HFFc6 (cell line): ENCODE measurements at places on chromosomes 6 and 20. TPM values are rescaled to one million over a fixed set of nuclear protein-coding genes. Genes with fewer than 3 reads are reported as not detected.

ZHX3 gene
- total RNA-seq, result 80.1 to 83.3 TPM (median 83.0 TPM) in 3 replicates

- no peak for DNase-seq
Measured at GRCh38 chr6:136539967-136540652, 10.1 kb downstream of the MAP7 start.

DNA sequence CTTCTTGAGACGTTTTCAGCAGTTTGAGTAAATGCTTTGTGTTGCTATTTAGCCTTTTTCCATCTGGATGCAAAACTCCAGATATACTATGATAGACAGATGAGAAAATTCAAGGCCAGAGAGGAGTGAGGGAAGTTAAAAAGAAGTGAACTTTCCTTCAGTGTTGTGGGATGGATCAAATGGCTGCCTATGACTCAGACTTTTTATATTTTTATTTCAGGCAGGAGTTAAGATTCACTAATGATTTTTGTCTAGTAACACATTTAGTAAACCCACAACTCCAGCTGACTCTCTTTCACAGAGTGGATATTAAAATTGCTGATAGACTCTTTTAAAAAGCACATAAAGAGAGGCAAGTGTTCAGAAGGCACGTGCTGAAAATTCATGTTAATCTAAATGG lies 23.2 kb upstream of the PTCHD4 start:
- no peak for DNase-seq

IPCEF1 gene
- total RNA-seq, result not detected in 3 replicates

RPS10 gene
- 1,585 to 1,986 TPM (median 1,676 TPM) in 3 replicates for total RNA-seq

GRCh38 chr6:105389543-105389942 lies 13.3 kb downstream of the PREP start:
- no peak for DNase-seq

ANGPT4 gene
- total RNA-seq, result not detected in 2 replicates

GRCh38 chr20:59648466-59649070 lies 44.2 kb downstream of the PHACTR3 start:
- DNase-seq, result no peak

GTSF1L gene
- not detected in 3 replicates for total RNA-seq

- no peak for DNase-seq
Measured at GRCh38 chr6:121319603-121320002, 14.7 kb downstream of the TBC1D32 start.

DNA sequence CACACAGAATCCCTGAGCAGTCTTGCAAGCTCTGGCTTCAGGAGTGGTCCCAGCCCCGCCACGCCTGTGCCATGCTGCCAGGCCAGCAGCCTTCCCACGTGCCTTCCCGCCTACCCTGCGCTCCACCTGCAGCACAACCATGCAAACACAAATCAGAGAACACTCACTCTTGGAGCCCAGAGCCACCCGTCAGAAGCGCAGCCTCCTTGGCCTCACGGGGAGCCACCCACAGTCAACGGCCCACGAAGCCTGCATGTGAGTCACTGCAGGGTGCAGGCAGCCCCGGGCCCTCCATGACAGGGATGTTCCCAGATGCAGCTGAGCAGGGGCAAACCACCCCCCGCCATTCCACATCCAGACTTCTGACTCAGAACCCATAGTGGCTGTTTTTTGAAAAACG lies 217.0 kb downstream of the DLL1 start:
- DNase-seq, result no peak

SLC22A3 gene
- total RNA-seq, result not detected in 2 replicates

TRIM40 gene
- not detected in 3 replicates for total RNA-seq

DNA sequence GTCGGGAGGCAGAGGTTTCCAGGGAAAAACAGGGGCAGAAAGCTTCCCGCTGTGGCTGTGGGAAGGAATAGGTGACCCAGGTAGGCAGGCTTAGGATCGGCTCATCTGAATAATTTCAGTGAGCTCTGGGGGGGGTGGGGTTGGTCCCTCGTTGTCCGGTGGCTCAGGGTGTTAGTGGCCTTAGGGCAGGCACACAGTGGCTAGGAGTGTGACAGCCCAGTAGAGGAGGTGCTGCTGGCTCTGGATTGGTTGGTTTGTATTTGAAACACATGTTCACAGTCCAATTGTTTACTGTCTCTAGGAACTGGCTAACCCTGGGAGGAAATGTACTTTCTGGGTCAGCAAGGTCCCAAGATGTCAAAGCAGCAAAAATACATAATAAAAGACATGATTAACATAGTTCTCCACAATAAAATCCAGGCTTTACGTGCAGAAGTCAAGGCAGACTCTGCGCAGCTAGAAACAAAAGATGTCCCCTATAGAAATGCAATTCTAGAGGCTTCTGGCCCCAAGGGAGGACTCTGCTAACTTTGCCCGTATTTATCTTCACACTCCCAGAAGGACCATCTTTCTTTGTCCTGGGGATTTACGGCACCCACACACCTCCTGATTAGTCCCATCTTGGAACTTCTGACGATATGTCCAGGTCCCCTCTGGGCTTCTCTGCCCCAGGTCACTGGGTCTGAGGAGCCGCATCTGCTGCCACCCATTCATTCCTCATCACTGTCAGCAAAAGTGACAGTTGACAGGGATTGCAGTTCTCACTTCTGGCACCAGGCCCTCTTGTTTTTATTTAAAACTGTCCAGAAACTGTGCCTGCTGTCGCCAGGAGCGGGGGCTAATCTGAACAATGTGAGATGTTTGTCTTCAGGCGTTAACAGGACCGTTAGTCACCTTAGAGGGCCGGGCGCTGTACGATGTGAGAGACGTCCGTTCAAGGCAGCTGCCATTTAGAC lies 18.7 kb downstream of the MOCS3 start:
- DNase-seq, result no peak

GRCh38 chr6:4932228-4932903 lies 71.5 kb downstream of the RPP40 start:
- no peak for DNase-seq

GRCh38 chr6:161396539-161396938 lies 122.7 kb upstream of the AGPAT4 start:
- DNase-seq, result no peak

DNA sequence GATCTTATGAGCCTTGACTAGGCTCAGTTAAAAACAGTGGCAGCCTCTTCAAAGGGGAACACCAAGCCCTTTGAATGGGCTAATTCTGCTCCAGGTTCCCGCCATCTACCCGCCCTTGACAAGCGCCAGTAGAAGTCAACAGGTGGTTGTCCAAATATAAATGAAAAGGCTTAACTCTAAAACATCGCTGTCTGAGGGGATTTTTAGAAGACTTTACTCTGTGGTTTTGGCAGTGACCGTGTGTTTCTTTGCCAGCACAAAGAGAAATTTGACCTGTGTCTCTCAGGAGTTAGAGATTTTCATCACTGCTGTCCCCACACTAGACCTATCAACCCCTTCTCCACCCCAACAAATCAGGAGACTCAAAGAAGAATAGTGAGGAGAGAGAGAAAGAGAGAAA lies 19.8 kb upstream of the SIM1 start:
- no peak for DNase-seq

DZANK1 gene
- total RNA-seq, result 1.5 to 1.6 TPM (median 1.6 TPM) in 3 replicates
